ENCODE measurements at places on chromosomes 2 and 18. TPM values are rescaled to one million over a fixed set of nuclear protein-coding genes. Genes with fewer than 3 reads are reported as not detected.
A peak's percentile ranks its signal among the peaks of the same experiment; 100 is the strongest.

The FAM161A gene
- 7.2 TPM for total RNA-seq

The SNTG2 gene
- total RNA-seq = 2.0 TPM

- H3K36me3 ChIP-seq = no peaks in the 10 kb centered on the region
- H3K27ac ChIP-seq = no peak overlapping the region
- no peaks in the 10 kb centered on the region for H3K27me3 ChIP-seq
Observed at GRCh38 chr2:96931466-96931865, 54.9 kb downstream of the FAM178B start.

DNA sequence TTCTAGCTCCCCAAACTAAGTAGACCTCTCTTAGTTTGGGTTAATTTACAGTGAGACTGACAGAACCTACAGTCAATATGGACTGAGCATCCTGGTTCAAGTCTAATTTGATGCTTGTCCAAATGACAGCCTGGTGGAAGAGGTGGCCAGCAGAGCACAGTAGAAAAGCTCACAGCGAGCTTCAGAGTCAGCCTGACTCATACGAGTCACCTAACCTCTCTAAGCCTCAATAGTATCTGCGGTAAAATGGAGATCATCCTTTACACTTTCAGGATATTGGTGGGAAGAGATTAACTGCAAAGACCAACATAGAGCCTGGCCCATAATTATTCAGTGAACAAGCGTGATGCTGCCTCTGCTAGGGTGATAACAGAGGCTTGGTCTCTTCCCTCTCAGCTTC, 54.5 kb downstream of the DOCK10 start:
- DNase-seq = no peak
- H3K4me3 ChIP-seq = no peak overlapping the region
- H3K36me3 ChIP-seq = no peaks in the 10 kb centered on the region
- peaks cover 6% of the 10 kb centered on the region for H3K4me1 ChIP-seq

DNA sequence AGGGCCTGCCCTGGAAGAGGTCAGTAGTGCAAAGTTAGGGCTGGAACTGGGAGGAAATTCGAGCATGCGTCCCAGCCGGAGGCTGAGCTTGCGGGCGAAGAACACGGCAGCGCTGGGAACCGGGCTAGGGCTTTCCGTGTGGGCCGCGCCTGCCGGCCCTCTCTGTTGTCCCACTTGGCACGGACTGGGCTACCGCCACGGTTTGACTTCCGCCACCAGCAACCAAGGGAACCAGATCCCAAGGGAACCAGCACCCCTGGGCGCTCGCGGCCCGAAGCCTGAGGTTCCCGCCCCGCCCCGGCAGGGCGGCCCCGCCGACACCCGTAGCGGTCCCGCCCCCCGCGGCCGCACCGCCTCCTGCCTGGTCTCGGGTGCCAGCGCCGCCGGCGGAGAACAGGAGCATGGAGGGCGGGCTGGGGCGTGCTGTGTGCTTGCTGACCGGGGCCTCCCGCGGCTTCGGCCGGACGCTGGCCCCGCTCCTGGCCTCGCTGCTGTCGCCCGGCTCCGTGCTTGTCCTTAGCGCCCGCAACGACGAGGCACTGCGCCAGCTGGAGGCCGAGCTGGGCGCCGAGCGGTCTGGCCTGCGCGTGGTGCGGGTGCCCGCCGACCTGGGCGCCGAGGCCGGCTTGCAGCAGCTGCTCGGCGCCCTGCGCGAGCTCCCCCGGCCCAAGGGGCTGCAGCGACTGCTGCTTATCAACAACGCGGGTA, at the start of gene SPR:
SPR (plus strand) TSS at position 377 of the 708 bp plus-strand sequence; CDS start at position 402, 25 bp downstream.
- H3K36me3 ChIP-seq = no peaks in the 10 kb centered on the region
- DNase-seq = peak; percentile 64
- H3K27me3 ChIP-seq = no peaks in the 10 kb centered on the region
- H3K4me1 ChIP-seq = peaks cover 7% of the 10 kb centered on the region

DNA sequence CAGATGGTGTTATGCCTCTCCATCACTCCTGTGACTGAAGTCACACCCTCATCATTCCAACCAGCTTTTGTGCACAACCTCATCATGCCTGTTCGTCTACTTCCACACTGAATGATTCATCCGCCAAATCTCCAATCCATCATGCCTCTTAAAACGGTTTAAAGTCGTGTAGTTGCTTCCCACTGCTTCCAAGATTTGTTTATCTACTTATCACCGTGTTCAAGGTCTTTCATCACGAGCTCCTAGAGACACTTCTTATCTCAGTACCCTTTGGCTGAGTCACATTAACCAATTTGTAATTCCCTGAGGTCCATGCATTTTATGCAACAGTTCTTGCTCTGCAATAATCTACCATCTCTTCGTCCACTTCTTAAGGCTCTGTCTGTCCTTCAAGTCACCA, 592.3 kb upstream of the ID2 start:
- no peak overlapping the region for H3K4me3 ChIP-seq
- no peak for DNase-seq
- H3K36me3 ChIP-seq = no peaks in the 10 kb centered on the region
- no peak overlapping the region for H3K27ac ChIP-seq
- H3K4me1 ChIP-seq = no peaks in the 10 kb centered on the region
- no peaks in the 10 kb centered on the region for H3K27me3 ChIP-seq
